ENCODE measurements at places on chromosomes 3 and 15.

GRCh38 chr3:122200661-122201060, 17.2 kb downstream of the CASR start:
- DNase-seq = no peak

DNA sequence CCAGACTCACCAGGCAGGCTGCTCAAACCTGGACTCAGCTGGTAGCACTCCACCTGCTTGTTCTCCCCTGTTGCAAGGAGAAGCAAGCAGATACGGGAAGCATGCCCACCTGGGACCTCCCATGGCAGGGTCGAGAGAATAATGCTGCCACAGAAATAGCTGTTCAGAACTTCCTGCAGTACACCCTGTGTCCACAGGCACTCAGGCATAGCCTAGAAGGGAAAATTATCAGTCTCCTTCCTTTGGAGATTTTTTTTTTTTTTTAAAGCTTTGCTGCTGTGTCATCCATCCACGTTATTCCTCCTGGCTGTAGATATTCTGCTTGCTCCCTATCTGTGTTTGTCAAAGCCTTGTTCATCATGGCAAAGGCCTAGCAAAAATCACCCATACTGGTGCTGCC, 32.7 kb upstream of the RPS17 start:
- no peak for DNase-seq

GRCh38 chr15:52857471-52857870, 67.3 kb upstream of the ONECUT1 start:
- no peak for DNase-seq

- DNase-seq = peak; percentile 35
Measured at GRCh38 chr15:74497584-74497983, 36.6 kb upstream of the UBL7 start.

DNA sequence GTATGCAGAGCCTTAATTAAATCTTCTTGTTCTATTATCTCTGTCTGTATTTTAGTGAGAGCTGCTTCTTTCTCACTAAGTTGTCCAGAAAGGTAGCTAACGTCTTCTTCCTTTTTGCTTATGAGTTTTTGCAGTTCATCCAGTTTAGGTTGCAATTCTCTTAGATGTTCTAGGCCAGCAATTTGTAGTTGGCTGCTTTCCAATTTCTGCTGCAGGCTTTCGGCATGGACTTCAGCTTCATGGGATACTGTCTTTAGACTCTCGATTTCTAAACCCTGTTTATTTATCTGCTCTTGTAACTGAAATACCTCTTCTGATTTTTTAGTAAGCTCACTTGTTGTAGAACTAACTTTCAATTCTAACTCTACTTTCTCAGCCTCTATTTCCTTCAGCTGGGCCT, 35.5 kb upstream of the HCLS1 start:
- no peak for DNase-seq
